ENCODE measurements at places on chromosomes 12 and 14. TPM values are rescaled to one million over a fixed set of nuclear protein-coding genes. Genes with fewer than 3 reads are reported as not detected.

DNA sequence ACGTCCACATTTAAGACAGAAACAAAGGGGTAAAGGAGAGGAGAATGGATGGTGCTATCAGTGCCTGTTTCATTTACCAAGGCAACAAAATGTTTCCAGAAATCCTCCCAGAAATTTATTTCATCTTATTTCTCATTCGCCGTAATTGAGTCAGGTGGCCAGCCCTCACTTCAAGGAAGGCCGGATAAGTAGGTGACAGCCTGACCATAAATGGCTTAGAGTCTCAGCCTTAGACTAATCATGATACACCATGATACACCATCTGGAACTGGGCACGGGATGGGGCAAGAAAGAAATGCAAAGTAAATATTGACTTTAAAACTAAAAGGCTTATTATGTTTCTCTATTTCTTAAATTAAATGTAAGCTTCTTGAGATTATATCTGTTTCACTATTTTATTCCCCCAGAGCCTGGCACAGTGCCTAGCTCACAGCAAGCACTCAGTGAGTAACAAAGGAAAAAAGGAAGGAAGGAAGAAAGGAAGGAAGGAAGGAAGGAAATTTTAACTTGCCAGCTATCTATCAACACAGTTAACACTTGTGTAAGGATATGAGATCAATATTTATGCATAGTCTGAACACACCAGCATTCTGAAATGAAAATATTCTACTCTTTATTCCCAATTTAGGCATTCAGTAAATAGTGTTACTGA is 106.1 kb upstream of the FSCB start:
- H3K27ac ChIP-seq, result no peak overlapping the region
- no peaks in the 10 kb centered on the region for H3K4me1 ChIP-seq
- no peaks in the 10 kb centered on the region for H3K36me3 ChIP-seq
- no peak overlapping the region for H3K4me3 ChIP-seq

The RBP5 gene
- 19.4 TPM for total RNA-seq

- no peaks in the 10 kb centered on the region for H3K36me3 ChIP-seq
- H3K4me1 ChIP-seq, result peaks cover 9% of the 10 kb centered on the region
- H3K27ac ChIP-seq, result peak overlapping the region; percentile 99
- H3K27me3 ChIP-seq, result no peaks in the 10 kb centered on the region
These were observed 9.9 kb upstream of the SLC38A2 start for GRCh38 chr12:46382408-46382963.

DNA sequence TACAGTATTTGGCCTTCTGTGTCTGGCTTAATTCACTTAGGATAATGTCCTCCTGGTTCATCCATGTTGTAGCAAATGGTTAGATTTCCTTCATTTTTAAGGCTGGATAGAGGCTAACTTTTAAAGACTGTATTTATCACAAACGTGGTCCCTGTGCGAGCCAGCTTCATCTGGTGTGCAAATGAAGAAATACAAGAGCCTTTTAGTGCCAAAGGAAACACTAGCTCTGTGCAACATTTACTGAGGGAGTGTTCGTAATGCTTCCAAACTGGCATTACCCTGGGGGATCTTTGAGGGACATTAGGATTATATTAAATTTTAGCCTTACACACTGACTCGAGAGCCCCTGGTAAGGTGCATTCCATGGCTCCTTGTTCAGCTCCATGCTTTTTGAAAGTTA is 43.0 kb upstream of the SLC38A2 start:
- H3K36me3 ChIP-seq, result no peaks in the 10 kb centered on the region
- H3K27ac ChIP-seq, result no peak overlapping the region
- no peaks in the 10 kb centered on the region for H3K27me3 ChIP-seq
- no peak overlapping the region for H3K4me3 ChIP-seq
- H3K4me1 ChIP-seq, result no peaks in the 10 kb centered on the region
- DNase-seq, result no peak

- H3K36me3 ChIP-seq, result no peaks in the 10 kb centered on the region
- H3K4me1 ChIP-seq, result peaks cover 2% of the 10 kb centered on the region
- DNase-seq, result no peak
- no peak overlapping the region for H3K27ac ChIP-seq
- peaks cover 7% of the 10 kb centered on the region for H3K27me3 ChIP-seq
These were observed 6.3 kb downstream of the PPM1H start for GRCh38 chr12:62928632-62929031.

DNA sequence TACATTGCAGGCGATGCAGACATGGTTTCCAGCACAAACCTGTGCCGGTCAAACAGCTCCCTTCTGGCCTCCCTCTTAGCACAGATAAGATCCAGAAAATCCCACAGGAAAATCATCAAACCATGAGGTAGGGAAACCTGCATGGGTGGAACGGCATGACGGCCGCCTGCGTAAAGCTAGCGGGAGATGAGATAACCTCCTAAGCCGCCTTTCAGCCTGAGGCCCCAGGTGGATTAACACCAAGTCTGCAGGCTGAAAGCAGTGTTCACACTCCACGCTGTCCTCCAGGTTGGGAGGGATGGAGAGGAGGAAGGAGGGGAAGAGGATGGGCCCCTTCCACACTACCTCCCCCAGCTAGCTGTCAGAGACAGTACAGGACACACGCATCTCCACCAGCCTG is 63.8 kb downstream of the TSPAN11 start:
- no peak for DNase-seq
- no peaks in the 10 kb centered on the region for H3K27me3 ChIP-seq
- peak overlapping the region; percentile 85 for H3K27ac ChIP-seq
- no peak overlapping the region for H3K4me3 ChIP-seq
- H3K4me1 ChIP-seq, result peaks cover 23% of the 10 kb centered on the region
- H3K36me3 ChIP-seq, result no peaks in the 10 kb centered on the region

DNA sequence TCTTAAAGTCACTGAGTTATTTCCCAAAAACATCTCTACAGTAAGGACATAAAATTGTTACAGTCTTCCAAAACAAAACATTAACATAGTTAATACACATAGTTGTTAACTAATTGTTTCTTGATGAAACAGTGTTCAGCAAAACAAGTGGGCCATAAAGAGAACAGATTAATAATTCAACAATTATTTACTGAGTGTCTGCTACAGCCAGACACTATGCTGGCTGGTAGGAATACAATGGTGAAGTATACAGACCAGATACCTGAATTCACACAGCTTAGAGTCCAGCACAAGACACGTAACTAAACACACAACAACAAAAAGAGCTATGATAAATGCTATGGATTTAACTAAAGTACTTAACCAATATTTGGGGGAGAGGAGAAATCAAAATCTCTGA is 47.0 kb downstream of the PPP1R12A start:
- no peaks in the 10 kb centered on the region for H3K4me1 ChIP-seq
- DNase-seq, result no peak
- no peaks in the 10 kb centered on the region for H3K36me3 ChIP-seq
- no peaks in the 10 kb centered on the region for H3K27me3 ChIP-seq

The FBLN5 gene
- 32.2 TPM for total RNA-seq

DNA sequence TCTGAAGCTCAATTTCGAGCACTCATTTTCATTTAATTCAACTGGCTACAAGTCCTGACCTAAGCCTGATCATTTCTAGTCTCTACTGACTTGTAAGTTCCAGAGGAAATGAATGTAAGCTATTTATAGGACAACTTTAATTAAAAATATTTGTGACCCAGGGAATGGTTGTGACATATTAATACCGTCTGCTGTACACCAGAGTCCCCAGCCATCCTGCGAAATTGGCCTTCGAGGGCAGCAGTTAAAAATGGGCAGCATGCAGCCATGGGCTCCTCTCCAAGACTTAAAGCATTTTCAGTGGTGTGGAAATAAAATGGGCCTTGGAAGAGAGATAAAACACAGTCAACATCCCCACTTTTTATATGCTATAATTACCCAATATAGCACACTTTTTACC is 30.7 kb upstream of the OVCH1 start:
- no peaks in the 10 kb centered on the region for H3K27me3 ChIP-seq
- H3K27ac ChIP-seq, result no peak overlapping the region
- no peak overlapping the region for H3K4me3 ChIP-seq
- no peaks in the 10 kb centered on the region for H3K36me3 ChIP-seq
- DNase-seq, result no peak

- H3K4me3 ChIP-seq, result no peak overlapping the region
- no peak overlapping the region for H3K27ac ChIP-seq
- no peaks in the 10 kb centered on the region for H3K27me3 ChIP-seq
- no peak for DNase-seq
- peaks cover 3% of the 10 kb centered on the region for H3K4me1 ChIP-seq
These were observed 37.8 kb downstream of the EIF2S3B start for GRCh38 chr12:10543499-10543898.

DNA sequence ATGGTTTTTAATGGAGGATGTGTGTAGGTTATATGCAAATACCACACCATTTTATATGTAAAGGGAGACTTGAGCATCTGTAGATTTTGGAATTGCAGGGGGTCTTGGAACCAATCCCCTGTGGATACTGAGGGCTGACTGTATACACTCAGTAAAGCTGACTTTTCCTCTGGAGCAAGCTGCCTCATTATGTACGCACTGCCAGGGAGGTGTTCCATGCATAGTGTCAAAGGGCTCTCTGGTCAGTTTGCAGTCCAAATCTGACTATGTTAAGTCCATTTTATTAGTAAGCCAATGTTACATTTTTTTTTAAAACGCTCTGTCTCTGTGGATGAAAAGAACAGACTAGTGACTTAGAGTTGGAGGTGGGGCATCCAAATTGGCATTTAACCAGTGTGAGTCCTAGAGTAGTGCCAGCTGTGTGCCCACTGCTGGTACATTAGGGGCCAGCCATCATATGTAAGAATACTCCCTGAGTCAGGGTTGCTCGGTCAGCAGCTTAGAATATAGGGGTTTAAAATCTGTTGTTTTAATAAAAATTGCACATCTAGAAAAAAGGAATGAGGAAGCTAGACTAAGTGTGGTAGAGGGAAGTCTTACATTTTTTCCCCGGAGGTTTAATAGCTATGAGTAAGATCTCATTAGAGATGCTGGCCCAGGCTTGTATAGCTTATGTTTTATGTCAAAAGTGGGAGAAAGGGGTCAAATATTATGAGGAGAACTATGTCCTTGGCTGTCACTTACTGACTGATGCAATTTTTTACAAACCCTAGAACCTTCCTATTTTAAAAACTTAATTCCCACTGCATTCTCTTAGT is 87.0 kb downstream of the TESC start:
- no peaks in the 10 kb centered on the region for H3K4me1 ChIP-seq
- H3K4me3 ChIP-seq, result no peak overlapping the region
- no peaks in the 10 kb centered on the region for H3K27me3 ChIP-seq
- H3K36me3 ChIP-seq, result peaks cover 20% of the 10 kb centered on the region
- H3K27ac ChIP-seq, result no peak overlapping the region

DNA sequence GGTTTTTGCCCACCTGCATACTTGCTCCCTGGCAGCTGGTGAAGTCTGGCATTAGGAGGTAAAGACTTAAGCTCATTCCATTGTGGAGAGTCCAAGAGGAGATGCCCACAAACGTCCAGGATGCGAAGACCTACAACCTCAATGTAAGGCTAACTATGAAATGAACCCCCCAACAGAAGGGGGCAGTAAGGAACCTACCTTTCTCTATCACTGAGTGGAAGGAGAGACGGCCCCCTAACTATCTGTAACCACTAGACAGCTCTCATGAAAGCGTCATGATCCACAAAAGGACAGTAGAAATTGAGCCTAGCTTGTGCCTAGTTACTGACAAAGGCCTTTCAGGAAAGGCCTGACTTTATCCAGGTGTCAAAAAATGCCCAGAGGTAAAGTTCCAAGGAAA is 55.3 kb downstream of the ZFYVE21 start:
- no peak overlapping the region for H3K4me3 ChIP-seq
- no peaks in the 10 kb centered on the region for H3K36me3 ChIP-seq
- H3K27me3 ChIP-seq, result no peaks in the 10 kb centered on the region
- no peak overlapping the region for H3K27ac ChIP-seq
- H3K4me1 ChIP-seq, result no peaks in the 10 kb centered on the region

GRCh38 chr14:52703664-52704063 is 3.3 kb upstream of the PSMC6 start:
- no peak overlapping the region for H3K27ac ChIP-seq
- H3K4me3 ChIP-seq, result no peak overlapping the region

DNA sequence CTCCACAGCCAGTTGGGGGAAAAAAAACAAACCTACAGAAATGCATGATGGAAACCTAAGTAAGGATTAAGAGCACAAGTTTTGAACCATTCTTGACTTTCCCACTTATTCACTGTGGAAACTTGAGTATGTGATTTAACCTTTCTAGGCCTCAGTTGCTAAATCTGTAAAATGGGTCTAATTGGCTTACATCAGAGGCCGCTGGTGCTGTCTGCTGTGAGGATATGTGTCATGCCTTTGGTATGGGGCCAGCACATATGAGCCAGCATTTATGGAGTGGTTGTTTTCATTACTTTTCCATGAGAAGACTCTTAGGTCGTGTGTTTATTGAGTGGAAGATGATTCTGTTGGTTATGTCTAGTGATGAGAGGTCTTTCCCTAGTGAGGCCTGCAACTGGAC is 102.4 kb downstream of the ESR2 start:
- no peak overlapping the region for H3K4me3 ChIP-seq
- no peak for DNase-seq
- H3K27me3 ChIP-seq, result no peaks in the 10 kb centered on the region

GRCh38 chr12:3493043-3493858 is 2.2 kb downstream of the PRMT8 start:
- H3K36me3 ChIP-seq, result no peaks in the 10 kb centered on the region
- no peak overlapping the region for H3K4me3 ChIP-seq
- peaks cover 52% of the 10 kb centered on the region for H3K27me3 ChIP-seq
- H3K27ac ChIP-seq, result no peak overlapping the region

- no peak overlapping the region for H3K4me3 ChIP-seq
- no peak for DNase-seq
- H3K4me1 ChIP-seq, result no peaks in the 10 kb centered on the region
- no peaks in the 10 kb centered on the region for H3K27me3 ChIP-seq
- peaks cover 55% of the 10 kb centered on the region for H3K36me3 ChIP-seq
- H3K27ac ChIP-seq, result no peak overlapping the region
These were observed 34.3 kb downstream of the HECTD1 start for GRCh38 chr14:31173120-31173837.

DNA sequence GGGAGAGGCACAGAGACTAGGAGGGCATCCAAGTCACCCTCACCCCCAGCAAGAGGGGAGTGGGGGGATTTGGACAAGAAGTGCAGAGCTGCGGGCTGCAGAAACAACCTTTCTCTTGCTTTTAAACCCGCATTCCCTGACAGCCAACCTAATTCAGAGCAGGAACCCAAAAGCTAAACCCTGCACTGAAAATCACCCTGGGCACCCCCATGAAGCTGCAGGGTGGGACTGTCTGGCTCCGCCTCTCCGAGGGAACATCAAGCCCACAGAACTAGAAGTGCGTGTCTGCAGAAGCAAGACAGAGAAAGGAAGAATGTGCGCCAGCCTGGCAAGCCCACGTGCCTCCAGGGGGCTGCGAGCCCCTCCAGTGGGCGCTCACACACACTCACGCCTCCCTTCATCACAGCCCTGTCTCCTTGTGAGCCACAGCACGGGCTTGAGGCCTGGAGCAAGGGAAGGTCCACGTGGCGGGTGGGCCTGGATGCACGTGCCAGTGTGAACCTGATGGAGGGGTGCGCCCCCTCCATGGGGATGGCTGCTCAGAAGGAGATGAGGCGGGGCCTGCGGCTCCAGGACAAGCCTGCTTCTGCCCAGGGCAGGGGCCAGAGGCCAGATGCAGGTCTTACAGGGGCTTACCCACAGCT is 27.8 kb upstream of the PNMA1 start:
- peaks cover 71% of the 10 kb centered on the region for H3K4me1 ChIP-seq
- H3K27me3 ChIP-seq, result no peaks in the 10 kb centered on the region
- peaks cover 23% of the 10 kb centered on the region for H3K36me3 ChIP-seq
- H3K4me3 ChIP-seq, result peak overlapping the region; percentile 15
- DNase-seq, result no peak
- peak overlapping the region; percentile 86 for H3K27ac ChIP-seq

The VPS37B gene
- 8.9 TPM for total RNA-seq

- peak; percentile 65 for DNase-seq
- H3K27ac ChIP-seq, result no peak overlapping the region
These were observed 418.5 kb downstream of the TMEM121 start for GRCh38 chr14:105944632-105945610.

Data from thymus (tissue), 14 donors.